Activated CD4-positive, alpha-beta T cell treated with anti-CD3 and anti-CD28 coated beads for 36 hours (primary cell): ENCODE measurements at places on chromosomes 3 and 15.

DNA sequence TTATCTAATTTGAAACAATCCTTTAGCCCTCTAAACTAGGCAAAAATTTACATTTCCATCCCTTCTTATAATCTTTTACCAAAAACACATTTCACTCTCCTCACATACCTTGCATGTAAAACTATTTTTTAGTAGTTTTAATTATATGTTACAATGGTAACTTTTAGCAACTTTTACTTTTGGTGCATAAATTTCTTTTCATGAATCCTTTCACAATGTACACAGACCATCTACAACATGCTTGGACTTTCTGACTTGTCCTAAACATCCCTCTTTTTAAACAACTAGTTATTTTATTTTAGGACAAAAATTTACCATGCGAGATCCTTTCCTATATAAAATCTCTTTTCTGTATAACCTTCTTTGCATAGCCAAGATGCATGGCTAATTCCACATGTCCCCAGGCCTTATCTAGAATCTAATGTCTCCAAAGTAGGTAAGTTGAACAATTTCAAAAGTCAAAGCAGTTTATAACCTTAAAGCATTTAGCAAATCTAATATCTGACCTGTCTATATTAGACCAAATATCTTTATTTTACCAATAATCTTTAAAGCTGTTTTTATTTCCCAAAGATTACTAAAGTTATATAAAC is 14.4 kb upstream of the ALDH1L1 start:
- peaks cover 11% of the 10 kb centered on the region for H3K27me3 ChIP-seq
- H3K36me3 ChIP-seq = peaks cover 4% of the 10 kb centered on the region
- no peak overlapping the region for H3K4me3 ChIP-seq
- H3K27ac ChIP-seq = no peak overlapping the region
- no peaks in the 10 kb centered on the region for H3K4me1 ChIP-seq
- no peak for DNase-seq

DNA sequence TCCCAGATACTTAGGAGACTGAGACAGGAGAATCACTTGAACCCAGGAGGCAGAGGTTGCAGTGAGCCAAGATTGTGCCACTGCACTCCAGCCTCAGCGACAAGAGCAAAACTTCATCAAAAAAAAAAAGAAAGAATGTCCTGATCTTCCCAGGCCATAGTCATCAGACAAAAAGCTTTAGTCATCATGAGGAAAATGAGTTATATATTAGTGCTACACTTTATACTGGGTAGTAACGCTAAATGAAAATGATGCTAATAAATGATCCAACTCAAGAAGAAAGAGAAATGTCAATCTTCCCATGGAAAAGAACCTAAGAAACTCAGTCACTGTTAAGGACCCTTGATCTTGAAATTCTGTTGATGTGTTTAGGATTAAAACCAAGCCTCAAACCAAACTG is 26.3 kb upstream of the TRIM59 start:
- no peaks in the 10 kb centered on the region for H3K4me1 ChIP-seq
- DNase-seq = no peak
- H3K4me3 ChIP-seq = no peak overlapping the region
- H3K36me3 ChIP-seq = no peaks in the 10 kb centered on the region
- peaks cover 8% of the 10 kb centered on the region for H3K27me3 ChIP-seq

DNA sequence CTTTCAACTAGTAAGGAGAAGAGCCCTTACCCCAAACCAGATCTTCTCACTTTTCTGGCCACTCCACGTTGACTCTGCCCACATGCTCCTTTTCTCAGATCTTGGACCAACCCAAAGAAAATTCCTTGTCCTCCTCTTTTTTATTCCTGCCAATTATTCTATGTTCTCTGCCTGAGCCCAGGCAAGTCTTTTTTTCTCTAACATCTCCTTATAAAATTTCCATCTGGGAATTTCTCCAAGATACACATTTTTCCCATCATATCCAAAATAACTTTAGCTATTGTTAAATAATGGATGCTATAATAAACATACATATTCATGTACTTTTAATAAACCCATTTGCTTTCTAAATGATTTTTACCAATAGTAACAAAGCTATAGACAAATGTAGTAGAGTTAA is 726.0 kb upstream of the ZNF385D start:
- H3K36me3 ChIP-seq = no peaks in the 10 kb centered on the region
- H3K4me1 ChIP-seq = no peaks in the 10 kb centered on the region
- H3K4me3 ChIP-seq = no peak overlapping the region
- H3K27ac ChIP-seq = no peak overlapping the region
- H3K27me3 ChIP-seq = no peaks in the 10 kb centered on the region
- no peak for DNase-seq

GRCh38 chr15:63054985-63055384 is 12.4 kb downstream of the TPM1 start:
- peaks cover 8% of the 10 kb centered on the region for H3K36me3 ChIP-seq
- H3K4me3 ChIP-seq = no peak overlapping the region
- H3K4me1 ChIP-seq = peaks cover 5% of the 10 kb centered on the region

- H3K4me1 ChIP-seq = no peaks in the 10 kb centered on the region
- no peak overlapping the region for H3K4me3 ChIP-seq
- no peaks in the 10 kb centered on the region for H3K27me3 ChIP-seq
- peaks cover 29% of the 10 kb centered on the region for H3K36me3 ChIP-seq
- H3K27ac ChIP-seq = no peak overlapping the region
Observed at GRCh38 chr15:49278751-49279150, 108.7 kb downstream of the GALK2 start.

- peak overlapping the region; percentile 45 for H3K27ac ChIP-seq
- H3K4me1 ChIP-seq = peaks cover 52% of the 10 kb centered on the region
- no peaks in the 10 kb centered on the region for H3K27me3 ChIP-seq
- H3K36me3 ChIP-seq = peaks cover 1% of the 10 kb centered on the region
- peak; percentile 72 for DNase-seq
- no peak overlapping the region for H3K4me3 ChIP-seq
Observed at GRCh38 chr15:84992157-84992944, 10.7 kb downstream of the PDE8A start.

- H3K27ac ChIP-seq = no peak overlapping the region
- H3K27me3 ChIP-seq = peaks cover 5% of the 10 kb centered on the region
- H3K4me3 ChIP-seq = no peak overlapping the region
- no peaks in the 10 kb centered on the region for H3K4me1 ChIP-seq
- DNase-seq = no peak
Observed at GRCh38 chr15:68666120-68666811, 87.5 kb downstream of the CORO2B start.

DNA sequence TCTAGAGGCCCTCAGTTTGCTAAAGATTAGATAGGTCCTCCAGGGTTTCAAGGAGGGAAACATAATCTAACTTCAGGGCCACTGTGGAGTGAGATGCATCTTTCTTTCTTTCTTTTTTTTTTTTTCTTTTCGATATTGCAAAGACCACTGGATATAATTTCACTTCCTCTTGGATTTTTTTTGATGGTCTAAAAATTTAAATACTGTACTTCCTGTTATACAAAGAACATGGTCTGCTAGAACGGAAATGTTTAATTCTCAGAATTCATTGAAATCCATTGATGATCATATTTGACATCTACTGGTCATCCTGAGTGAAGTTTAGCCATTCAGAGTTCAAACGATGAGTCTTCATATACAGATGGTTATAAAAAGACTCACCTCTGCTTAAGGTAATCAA is 808.8 kb upstream of the LMCD1 start:
- DNase-seq = no peak
- no peak overlapping the region for H3K27ac ChIP-seq
- no peaks in the 10 kb centered on the region for H3K4me1 ChIP-seq
- no peaks in the 10 kb centered on the region for H3K27me3 ChIP-seq

- no peaks in the 10 kb centered on the region for H3K27me3 ChIP-seq
- H3K4me3 ChIP-seq = no peak overlapping the region
- no peak for DNase-seq
- H3K4me1 ChIP-seq = no peaks in the 10 kb centered on the region
Observed at GRCh38 chr3:20222274-20222673, 36.3 kb upstream of the SGO1 start.

- no peak overlapping the region for H3K27ac ChIP-seq
- DNase-seq = no peak
- H3K36me3 ChIP-seq = no peaks in the 10 kb centered on the region
- no peaks in the 10 kb centered on the region for H3K4me1 ChIP-seq
- H3K4me3 ChIP-seq = no peak overlapping the region
Observed at GRCh38 chr15:32951736-32952464, 234.1 kb downstream of the GREM1 start.

- no peak overlapping the region for H3K27ac ChIP-seq
- no peak for DNase-seq
Observed at GRCh38 chr3:4839278-4839677, 140.0 kb upstream of the BHLHE40 start.

DNA sequence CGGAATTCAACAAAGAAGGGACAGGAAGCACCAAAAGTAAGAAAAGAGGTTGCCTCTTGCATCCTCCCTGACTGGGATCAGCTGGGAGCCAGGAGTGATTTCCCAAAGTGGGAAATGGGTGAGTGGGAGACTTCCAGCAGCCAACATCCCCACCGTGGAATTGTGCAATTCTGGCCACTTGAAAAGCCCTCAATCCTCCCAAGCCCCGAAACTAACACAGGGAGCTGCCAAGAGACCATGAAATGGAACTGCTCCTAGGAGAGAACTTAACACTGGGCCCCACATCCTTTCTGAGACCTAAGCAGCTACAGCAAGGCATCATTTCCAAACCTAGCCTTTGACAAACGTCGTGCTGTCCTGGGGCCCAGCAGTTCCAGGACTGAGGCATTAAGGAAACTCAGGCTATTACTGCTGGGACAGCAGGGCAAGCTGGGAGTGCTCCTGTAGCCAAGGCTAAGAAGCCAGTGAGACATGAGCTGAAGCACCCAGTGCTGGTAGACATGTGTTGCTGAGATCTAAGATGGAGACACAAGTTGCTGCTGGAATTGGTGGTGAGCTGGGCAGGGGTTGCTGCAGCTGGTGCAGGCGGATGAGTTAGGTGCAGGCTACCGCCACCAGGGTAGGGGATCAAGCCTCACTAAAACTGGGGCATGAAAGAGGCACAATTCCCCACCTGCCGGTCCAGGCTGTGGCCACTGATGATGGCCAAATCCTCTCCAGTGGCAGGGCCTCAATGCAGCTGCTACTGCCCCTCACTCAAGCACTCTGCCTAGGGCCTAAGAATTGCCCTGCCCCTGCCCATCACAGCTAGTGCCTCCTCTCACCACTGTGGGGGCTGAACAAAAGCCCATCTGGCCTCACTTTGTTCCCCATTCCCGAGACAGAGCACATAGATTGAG is 43.9 kb downstream of the ALDH1A2 start:
- H3K36me3 ChIP-seq = peaks cover 5% of the 10 kb centered on the region
- H3K4me1 ChIP-seq = no peaks in the 10 kb centered on the region
- no peak for DNase-seq
- peaks cover 10% of the 10 kb centered on the region for H3K27me3 ChIP-seq
- no peak overlapping the region for H3K4me3 ChIP-seq

- DNase-seq = no peak
- no peaks in the 10 kb centered on the region for H3K36me3 ChIP-seq
- H3K27ac ChIP-seq = no peak overlapping the region
- no peak overlapping the region for H3K4me3 ChIP-seq
- H3K27me3 ChIP-seq = no peaks in the 10 kb centered on the region
- no peaks in the 10 kb centered on the region for H3K4me1 ChIP-seq
Observed at GRCh38 chr3:80297720-80298119, 529.9 kb upstream of the ROBO1 start.

DNA sequence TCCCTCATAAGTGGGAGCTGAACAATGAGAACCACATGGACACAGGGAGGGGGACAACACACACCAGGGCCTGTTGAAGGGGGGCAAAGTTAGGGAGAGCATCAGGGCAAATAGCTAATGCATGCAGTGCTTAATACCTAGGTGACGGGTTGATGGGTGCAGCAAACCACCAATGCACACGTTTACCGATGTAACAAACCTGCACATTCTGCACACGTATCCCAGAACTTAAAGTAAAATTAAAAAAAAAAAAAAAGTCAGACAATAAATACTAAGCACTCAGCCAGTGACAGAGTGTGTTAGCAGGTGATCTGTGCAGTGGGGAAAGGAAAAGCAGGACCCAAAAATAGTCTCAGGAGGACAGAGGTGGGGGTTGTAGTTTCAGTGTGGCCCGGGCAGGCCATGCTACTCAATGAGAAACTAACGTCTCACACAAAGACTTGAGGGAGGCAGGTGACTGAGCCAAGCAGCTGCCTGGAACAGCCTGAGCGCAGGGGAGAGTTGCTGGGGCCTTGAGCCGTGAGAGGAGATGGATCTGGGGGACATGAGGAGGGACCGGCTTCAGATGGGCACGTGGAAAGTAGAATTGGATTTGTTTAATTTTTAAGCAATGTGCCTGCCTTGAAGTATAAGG is 18.4 kb downstream of the ANKDD1A start:
- H3K27ac ChIP-seq = no peak overlapping the region
- peaks cover 6% of the 10 kb centered on the region for H3K4me1 ChIP-seq
- no peaks in the 10 kb centered on the region for H3K36me3 ChIP-seq
- no peak for DNase-seq

DNA sequence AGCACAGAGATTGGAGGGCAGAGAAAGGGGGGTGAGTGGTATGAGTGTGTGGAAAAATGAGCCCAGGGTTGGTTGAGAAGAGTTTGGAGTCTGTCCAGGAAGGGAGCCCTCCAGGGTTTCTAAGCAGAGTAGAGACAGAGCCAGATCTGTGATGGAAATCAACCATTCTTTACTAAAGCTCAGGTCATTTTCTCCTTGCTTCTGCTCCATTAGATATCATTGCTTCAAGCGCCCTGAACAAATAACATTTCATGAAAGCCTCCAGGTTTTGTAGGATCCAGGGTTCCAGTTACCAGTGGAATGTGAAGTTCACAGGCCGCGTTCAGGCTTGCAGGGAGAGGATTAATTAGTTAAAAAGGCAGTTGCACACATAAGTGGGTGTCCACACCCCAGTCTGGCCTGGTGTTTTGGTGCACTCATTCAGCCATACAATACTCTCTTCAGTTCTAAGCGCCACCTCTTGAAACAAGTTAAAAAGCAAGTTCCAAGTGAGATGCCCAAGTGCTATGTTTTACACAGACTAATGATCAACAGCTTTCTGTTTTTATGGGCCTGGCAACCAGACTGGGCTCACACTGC is 16.4 kb upstream of the BOC start:
- H3K27me3 ChIP-seq = peaks cover 2% of the 10 kb centered on the region
- H3K4me1 ChIP-seq = no peaks in the 10 kb centered on the region
- DNase-seq = no peak
- H3K27ac ChIP-seq = no peak overlapping the region
- H3K4me3 ChIP-seq = no peak overlapping the region

DNA sequence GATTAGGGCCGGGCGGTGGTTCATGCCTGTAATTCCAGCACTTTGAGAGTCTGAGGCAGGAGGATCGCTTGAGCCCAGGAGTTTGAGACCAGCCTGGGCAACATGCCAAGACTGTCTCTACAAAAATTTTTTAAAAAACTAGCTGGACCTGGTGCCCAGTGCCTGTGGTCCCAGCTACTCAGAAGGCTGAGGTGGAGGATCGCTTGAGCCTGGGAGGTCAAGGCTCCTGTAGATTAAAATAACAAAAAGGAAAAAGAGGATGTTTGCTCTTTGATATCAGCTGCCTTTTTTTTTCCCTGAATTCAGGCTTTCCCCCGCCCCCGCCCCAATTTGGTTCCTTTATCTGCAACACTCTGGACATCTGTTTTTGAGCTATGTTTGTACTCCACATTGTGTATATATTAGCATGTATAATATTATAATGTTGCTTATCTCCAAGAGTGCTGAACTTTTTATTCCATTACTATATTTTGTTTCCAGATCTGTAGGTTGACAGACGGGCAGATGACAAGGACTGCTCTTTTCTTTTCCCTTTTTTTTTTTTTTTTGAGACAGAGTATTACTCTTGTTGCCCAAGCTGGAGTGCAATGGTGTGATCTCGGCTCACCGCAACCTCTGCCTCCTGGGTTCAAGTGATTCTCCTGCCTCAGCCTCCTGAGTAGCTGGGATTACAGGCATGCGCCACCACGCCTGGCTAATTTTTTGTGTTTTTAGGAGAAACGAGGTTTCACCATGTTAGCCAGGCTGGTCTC is 4.6 kb downstream of the SNAP23 start:
- H3K36me3 ChIP-seq = peaks cover 7% of the 10 kb centered on the region
- no peak overlapping the region for H3K4me3 ChIP-seq
- no peak for DNase-seq
- H3K27me3 ChIP-seq = no peaks in the 10 kb centered on the region
